Activated naive CD4-positive, alpha-beta T cell treated with anti-CD3 and anti-CD28 coated beads for 36 hours (primary cell): ENCODE measurements at places on chromosomes 6 and 20. TPM values are rescaled to one million over a fixed set of nuclear protein-coding genes. Genes with fewer than 3 reads are reported as not detected.
A peak's percentile ranks its signal among the peaks of the same experiment; 100 is the strongest.

Gene FYN
- 244 TPM for total RNA-seq

- no peaks in the 10 kb centered on the region for H3K4me1 ChIP-seq
- peak; percentile 14 for DNase-seq
- H3K27me3 ChIP-seq = no peaks in the 10 kb centered on the region
Observed at GRCh38 chr20:50610212-50610718, 81.1 kb downstream of the RIPOR3 start.

GRCh38 chr6:16316741-16317251, 78.4 kb downstream of the GMPR start:
- no peaks in the 10 kb centered on the region for H3K27me3 ChIP-seq
- H3K36me3 ChIP-seq = no peaks in the 10 kb centered on the region
- H3K27ac ChIP-seq = peak overlapping the region; percentile 67
- H3K4me1 ChIP-seq = peaks cover 47% of the 10 kb centered on the region

GRCh38 chr6:158039571-158040050, 57.9 kb downstream of the SYNJ2 start:
- peak; percentile 62 for DNase-seq
- H3K27me3 ChIP-seq = no peaks in the 10 kb centered on the region
- no peak overlapping the region for H3K4me3 ChIP-seq
- peaks cover 15% of the 10 kb centered on the region for H3K36me3 ChIP-seq
- H3K4me1 ChIP-seq = peaks cover 28% of the 10 kb centered on the region

- H3K27ac ChIP-seq = no peak overlapping the region
- H3K4me3 ChIP-seq = no peak overlapping the region
- H3K36me3 ChIP-seq = peaks cover 5% of the 10 kb centered on the region
- H3K4me1 ChIP-seq = peaks cover 23% of the 10 kb centered on the region
- DNase-seq = no peak
Observed at GRCh38 chr6:42354702-42355101, 97.0 kb downstream of the TRERF1 start.

GRCh38 chr20:2872459-2873009, 747 bp upstream of the PTPRA start:
- H3K36me3 ChIP-seq = peaks cover 7% of the 10 kb centered on the region
- peak; percentile 89 for DNase-seq
- peak overlapping the region; percentile 89 for H3K4me3 ChIP-seq
